ENCODE measurements at places on chromosomes 7 and 10.

- DNase-seq: peak; percentile 92
Measured at GRCh38 chr7:149791-150636, 42.4 kb upstream of the FAM20C start.

DNA sequence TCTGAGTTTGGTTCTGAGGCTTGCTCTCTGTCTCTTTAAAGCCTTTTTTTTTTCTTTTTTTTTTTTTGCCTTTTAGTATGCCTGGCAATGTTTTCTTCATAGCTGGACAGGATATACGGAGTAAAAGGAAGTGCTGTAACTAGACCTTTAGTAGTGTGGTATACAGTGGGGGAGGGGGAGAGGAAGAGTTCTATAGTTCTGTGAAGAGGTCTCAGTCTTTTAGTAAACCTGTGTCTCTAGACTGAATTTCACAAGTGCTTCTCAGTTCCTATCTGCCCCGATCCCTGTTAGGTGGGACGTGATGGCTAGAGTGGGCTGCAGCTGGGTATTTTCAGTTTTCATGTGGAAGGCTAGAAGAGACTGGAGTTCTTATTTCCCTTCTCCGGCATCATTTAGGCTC lies 3.1 kb upstream of the ABCC2 start:
- DNase-seq: no peak

DNA sequence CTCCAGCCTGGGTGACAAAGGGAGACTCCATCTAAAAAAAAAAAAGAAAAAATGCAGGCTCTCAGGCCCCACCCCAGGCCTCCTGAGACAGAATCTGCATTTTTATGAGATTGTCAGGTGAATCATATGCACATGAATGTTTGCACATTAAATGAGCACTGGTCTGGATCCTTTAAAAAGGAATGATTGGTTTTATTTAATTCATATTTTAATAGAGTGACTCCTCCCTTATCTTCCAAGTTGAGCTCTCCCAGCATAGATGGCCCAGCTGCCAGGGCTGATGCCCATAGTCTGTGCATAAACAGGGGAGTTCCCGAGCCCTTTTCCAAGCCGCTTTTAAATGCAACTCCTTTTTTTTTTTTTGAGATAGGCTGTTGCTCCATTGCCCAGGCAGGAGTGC lies 28.5 kb downstream of the CUX1 start:
- no peak for DNase-seq

- no peak for DNase-seq
Measured at GRCh38 chr10:5442990-5443370, 30.6 kb downstream of the NET1 start.

GRCh38 chr7:141685285-141686023 lies 16.5 kb downstream of the DENND11 start:
- DNase-seq: no peak

DNA sequence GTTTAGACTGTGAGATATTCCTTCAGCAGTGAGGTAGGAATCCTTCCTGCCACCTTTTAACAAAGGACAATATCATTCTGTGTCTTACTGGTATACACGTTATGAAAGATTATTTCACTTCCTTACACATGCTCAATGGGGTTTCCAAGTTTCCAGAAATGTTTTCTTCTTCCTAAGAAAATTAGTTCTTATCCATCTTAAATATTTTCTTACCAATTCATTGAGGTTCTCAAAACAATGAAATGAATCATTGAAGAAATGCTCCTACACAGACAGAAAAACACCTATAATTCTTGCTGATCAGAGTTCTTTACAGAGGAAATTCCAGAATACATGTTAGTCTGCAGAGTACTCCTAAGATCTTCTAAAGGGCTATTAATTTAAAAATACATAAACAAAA lies 51.4 kb upstream of the SEC61G start:
- no peak for DNase-seq

DNA sequence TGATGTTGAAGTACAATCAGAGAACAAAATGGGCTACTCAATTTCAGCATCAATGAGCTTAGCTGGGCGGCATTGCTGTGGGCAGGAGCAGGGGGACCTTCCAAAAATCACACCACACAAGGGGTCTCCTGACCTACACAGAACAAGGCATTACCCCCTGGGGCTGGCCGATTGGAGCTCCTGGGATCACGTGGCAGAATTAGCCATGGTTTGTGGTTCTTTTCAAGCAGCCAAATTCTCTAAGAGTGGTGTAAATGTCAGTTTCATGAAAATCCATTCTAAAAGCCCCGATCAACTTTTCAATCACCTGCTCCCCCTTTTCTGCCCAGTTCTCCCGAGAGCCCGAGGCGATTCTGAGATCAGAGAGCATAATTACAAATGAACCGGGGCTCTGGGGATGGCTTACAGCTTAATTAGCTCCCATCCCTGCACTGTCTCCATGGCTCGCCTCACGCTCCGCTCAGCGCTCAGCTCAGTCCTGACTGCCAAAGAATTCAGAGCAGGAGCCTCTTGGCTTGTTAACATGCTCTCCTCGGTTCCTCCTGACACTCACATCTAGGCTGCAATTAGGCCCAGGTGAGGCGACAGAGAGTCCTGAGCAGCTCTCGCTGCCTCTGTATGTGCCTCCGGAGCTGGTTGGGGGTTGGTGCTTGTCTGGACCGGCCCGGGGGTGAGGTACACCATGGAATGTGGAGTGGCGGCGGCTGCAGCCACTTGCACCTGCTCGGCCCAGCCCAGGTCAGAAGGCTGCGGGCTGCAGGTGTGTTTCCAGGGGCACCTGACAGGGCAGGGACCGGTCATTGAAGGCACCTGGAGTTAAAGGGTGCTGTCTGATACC lies 111.8 kb downstream of the WDR11 start:
- no peak for DNase-seq
